ENCODE measurements at places on chromosomes 6 and 20.

DNA sequence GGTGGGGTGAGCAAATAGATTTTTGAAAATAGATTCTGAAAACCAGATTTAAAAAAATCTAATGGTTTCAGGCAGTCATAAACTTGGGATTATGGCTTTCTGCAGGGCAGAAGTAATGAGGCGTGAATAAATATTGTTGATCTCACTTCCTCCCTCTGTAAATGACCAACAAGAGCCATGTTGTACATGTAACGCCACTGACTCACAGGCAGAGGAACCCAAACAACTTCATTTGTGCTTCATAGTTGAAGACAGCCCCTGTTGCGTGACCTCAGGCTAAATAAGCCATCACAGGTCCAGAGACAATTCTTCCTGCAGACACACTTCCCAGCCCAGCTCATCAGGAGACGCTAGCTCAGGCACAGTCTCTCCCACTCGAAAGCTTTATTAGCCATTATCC is 59.1 kb upstream of the F13A1 start:
- DNase-seq, result no peak

GRCh38 chr6:16284472-16284871 is 46.1 kb downstream of the GMPR start:
- no peak for DNase-seq

- DNase-seq, result peak; percentile 58
Observed at GRCh38 chr20:33370291-33370690, 31.0 kb downstream of the CDK5RAP1 start.

- DNase-seq, result no peak
Observed at GRCh38 chr20:59382907-59383306, 82.5 kb downstream of the EDN3 start.

DNA sequence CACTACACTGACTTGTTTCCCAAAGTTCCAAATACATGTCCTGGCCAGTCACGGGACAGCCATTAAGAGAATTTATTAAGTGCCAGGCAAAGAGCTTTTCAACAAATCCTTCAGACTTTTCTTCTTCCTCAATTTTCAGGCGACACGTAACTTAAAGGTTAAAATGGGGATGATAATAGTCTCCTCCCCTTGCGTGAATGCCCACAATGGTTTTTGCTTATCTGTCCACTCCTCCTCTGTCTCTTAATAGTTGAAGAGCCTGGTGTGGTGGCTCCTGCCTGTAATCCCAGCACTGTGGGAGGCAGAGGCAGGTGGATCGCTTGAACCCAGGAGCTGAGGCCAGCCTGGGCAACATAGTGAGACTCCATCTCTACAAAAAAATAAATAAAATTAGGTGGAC is 11.4 kb upstream of the PARD6B start:
- DNase-seq, result no peak

DNA sequence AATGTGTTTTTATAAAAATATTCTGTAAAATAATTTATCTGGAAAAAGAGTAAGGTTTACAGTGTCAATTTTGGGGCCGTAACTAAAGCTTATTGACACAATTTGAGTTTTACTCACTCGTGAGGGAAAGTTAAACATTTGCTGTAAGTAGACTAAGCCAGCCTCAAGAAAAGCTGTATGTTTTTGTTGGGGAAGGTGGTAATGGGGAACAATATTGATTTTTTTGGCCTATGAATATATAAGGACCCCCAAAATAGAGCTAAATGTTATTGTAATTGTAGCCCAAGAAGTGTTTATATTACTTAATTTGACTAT is 1.4 kb downstream of the SENP6 start:
- DNase-seq, result no peak

DNA sequence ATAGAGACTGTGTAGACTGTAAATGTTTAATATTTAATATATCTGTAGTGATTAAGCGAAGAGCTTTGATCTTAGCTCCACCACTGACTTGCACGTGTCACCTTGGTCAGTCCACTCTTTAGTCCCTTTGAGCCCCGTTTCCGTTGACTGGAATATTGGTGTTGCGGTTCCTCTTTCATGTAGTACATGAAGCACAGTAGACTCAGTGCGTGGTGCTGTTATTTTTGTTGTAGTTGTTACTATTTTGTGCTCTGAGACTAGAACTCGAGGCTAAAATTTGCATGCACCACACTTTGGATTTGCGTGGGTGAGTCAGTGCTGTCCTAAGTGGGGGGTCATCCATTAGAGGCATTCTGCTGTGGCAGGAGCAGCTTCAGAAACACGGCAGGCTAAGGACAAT is 291.4 kb downstream of the QKI start:
- DNase-seq, result peak; percentile 43

DNA sequence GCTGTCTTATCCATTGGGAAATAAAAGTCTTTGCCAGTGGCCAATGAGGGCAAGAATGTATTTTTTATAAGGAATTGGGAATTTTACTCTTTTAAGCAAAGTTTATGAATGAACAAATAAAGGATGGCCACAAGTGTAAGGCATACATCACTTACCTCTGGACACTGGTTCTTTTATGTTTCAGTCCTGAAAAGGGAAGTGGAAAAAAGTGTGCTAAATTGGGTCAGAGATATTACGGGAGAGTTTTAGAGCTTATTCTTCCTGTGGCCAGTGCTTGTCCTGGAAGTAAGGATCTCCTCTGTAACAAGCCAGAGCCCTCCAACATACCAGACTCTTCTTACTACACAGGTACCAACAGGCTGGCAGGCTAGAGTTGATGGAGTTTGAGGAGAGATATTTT is 22.5 kb upstream of the RIPK1 start:
- no peak for DNase-seq

- DNase-seq, result no peak
Observed at GRCh38 chr20:34907616-34908469, 31.4 kb downstream of the ACSS2 start.

GRCh38 chr20:12177657-12178293 is 260.1 kb downstream of the BTBD3 start:
- DNase-seq, result no peak

Measured in B cell (primary cell).